Fibroblast of skin of right biceps (primary cell): ENCODE measurements at places on chromosomes 4 and X.

GRCh38 chrX:116267511-116268040 is 97.0 kb downstream of the AGTR2 start:
- peak; percentile 8 for DNase-seq

- peak; percentile 49 for DNase-seq
These were observed 43.4 kb upstream of the GEMIN8 start for GRCh38 chrX:14073071-14073470.

DNA sequence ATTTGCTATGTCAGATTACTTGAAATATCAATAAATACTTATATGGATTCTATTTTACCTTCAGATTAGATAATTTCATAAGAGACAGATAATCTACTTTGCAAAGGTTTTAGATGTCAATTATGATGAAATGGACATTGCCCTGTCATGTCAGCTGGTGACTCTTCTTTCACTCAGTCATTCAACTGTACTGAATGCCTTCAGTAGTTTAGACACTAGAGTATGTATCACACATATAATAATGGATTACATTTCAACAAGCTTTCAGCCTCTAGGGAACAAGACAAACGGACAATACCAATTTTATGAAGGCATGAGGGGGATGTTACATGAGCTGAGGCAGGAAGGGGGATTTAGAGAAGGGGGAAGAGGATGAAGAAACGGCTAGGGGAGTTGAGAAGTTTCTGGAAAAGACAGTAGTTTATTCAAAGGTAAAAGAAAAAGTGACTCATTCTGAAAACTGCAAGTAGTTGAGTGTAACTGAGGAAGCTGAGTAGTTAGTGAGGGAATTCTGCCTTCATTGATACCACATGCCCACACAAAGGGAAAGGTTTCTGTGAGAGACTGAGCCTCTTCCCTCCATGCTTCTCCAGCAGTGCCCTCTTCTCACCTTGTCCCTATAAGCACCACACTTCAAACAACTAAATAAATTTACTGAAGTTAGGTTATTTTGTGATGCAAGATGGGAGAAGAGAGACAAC is 25.7 kb downstream of the SLC9B2 start:
- DNase-seq, result peak; percentile 21

DNA sequence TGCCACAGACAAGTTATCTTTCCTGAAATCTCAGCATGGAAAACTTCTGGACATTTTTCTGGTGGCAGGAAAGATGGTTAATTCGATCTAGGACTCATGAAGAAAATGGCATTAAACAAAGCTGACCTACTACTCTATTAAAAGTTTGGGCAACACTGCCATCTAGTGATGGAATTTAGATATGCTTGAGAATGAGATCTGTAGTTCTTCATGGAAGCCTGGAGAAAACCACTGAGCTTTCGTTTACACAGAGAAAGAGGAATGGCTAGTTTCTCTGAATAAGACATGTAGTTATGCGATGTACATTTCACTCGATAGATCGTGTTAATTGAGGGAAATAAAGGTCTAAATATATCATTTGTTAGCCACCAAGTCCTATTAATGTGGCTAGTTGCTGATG is 51.7 kb upstream of the CHRDL1 start:
- DNase-seq, result peak; percentile 57

DNA sequence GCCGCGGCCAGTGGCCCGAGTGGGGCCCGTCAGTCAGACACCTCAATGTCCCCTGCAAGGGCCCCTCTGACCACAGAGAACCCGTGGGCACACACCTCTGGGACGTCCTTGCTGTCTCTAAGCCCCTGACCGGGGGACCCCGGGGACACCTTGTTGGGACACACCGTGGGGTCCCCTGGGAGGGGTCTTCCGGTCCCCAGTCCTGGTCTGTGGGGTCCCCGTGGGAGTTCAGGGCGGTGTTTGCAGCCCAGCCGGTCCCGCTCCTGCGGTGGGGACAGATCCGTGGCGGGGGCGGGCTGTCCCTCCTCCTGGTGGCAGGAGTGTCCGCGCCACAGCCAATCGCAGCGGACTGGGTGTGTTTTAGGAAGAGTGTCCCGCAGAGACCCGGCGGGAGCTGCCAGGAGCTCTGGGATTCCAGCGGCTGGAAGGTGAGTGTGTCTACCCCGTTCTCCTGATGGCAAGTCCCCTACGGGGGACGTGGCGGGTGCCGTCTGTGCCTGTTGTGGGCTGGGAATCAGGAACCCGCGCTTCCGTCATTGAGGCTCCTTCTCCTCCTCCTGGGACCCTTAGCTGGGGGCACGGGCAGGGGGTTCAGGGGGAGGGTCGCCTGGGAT is 5.1 kb upstream of the PLCXD1 start:
- peak; percentile 73 for DNase-seq

DNA sequence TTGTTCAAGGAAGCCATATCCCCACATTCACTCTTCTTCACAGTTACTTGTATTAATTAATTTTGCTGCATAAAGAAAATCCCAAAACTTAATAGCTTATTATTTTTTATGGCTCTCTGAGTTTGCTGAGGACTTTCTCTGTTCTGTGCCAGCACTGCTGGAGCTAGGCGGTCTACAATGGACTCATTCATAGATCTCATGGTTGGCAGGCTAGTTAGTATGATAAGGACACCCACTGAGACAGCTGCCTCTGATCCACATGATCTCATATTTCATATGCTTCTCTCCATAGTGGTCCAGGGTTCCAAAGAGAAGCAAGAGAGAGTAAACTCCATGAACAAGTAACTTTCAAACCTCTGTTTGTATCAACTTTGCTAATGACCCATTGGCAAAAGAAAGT is 170.2 kb downstream of the ADGRA3 start:
- DNase-seq, result no peak

DNA sequence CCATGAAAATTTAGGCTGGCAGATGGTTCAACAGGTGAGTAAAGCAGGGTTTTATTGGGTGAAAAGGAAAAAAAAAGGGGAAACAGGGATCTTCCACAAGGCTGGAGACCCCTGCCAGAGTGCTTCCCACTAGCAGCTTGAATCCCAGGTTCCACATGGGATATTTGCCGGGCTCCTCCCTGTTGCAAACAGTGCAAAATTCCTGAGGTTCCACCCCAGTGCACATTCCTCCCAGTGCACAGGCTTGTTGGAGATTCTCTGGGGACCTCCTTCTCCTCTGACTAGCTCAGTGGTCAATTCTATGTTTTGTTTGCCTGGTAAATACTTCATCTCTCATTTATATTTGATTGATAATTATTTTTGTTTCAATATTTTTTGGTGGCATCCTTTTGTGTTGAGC is 66.4 kb upstream of the UGT2B15 start:
- no peak for DNase-seq

- no peak for DNase-seq
These were observed 1.2 kb downstream of the ENPP6 start for GRCh38 chr4:184216515-184216914.

- no peak for DNase-seq
These were observed 447 bp downstream of the PDZD11 start for GRCh38 chrX:70289168-70289792.
